Stimulated activated CD4-positive, alpha-beta T cell treated with anti-CD3 and anti-CD28 coated beads, Interleukin-2, amount 100 ng/mL, for 4 hours (primary cell): ENCODE measurements at places on chromosomes 3 and 15.

- DNase-seq = no peak
Observed at GRCh38 chr3:4583416-4583815, 90.3 kb downstream of the ITPR1 start.

DNA sequence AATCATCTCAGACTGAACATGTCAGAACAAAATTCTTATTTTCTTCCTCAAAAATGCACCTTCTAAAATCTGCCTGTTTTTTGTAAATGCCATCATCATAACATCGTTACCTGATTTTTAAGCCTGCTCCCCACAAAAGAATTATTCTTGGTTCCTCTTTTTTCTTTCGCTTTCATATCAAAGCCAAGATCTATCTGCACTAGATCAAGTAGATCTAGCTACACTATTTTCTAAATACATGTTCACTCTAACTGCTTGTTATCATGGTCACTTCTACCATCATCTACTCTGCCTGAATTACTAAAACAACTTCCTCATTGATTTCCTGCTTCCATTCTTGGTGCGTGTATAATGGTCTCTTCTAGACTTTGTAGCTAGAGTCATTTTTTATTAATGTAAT, 217.7 kb downstream of the ARPP21 start:
- no peak for DNase-seq

GRCh38 chr15:59364248-59364647, 8.4 kb downstream of the MYO1E start:
- DNase-seq = no peak

DNA sequence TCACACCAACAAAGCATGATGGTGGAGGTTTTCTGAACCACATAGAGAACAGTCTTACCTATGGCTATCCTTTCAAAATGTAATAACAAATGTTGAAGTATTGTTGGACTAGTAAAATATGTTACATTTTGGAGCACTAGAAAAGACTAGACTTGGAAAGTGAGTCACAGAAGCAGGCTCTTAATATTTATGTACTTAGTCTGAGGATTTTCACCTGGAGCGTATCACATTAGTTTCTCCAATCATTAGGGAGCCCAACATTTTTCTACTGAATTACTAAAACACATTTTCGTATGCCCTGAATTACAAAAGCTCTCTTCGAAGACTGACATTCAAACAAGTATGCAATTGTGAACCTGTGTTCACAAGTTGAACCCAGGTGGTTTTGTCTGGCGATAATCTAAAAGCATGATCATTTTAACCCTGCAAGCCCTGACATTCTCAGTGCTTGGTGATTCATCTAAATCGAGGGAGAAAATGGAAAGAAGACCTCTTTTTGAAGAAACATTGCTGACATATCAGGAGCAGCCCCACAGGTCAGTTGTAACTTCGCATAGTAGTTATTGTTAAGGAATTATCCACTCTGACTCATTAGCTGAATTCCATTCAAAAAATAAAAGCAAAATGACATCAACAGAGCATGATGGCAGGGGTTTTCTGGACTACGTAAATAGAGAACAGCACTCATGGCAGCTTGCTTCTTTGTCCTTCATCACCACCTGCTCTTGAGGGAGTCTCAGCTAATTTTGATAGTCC, 679.8 kb upstream of the NECTIN3 start:
- DNase-seq = no peak

DNA sequence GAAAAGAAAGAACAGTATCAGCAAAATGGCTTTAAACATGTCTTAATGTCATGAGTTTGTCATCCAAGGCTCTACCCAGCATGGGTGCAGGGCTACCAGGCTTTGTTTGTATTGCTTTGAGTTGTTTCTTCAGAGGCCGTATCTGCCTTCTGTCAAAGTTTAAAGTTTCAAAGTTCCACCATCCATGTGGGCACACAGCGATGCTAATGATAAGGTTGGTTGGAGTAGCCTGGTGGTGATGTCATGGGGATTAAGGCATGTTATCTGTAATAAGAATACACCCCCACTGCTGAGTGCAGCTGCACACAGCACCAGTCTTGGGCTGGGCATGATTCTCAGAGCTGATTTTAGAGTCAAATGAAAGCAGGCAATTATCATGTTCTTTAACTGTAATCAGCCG, 72.0 kb upstream of the LRTM1 start:
- DNase-seq = no peak

- no peak for DNase-seq
Observed at GRCh38 chr15:74773731-74774252, 8.1 kb upstream of the CSK start.

DNA sequence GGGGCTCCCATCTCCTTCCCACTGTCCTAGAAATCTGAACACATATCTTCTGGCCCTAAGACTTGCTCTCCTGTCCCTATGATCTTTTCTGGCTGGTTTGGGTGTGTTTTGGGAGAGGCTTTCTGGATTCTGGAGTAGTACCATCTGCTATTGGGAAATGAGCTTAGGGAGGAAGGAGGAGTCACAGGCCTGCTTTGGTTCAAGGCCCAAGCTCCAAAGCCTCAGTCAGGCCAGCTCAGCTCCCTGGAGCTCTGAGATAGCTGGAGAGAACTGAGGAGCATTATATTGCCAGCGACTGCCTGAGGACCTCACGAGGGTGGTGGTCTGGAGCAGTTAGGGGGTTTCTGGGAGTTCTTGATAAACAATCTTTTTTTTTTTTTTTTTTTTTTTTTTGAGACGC, 18.7 kb downstream of the RASGRF1 start:
- no peak for DNase-seq

GRCh38 chr3:101253396-101253795, 67.0 kb downstream of the IMPG2 start:
- DNase-seq = no peak

GRCh38 chr15:80934761-80935221, 54.8 kb downstream of the MESD start:
- DNase-seq = no peak

GRCh38 chr3:51719410-51720025, 12.7 kb downstream of the GRM2 start:
- no peak for DNase-seq

DNA sequence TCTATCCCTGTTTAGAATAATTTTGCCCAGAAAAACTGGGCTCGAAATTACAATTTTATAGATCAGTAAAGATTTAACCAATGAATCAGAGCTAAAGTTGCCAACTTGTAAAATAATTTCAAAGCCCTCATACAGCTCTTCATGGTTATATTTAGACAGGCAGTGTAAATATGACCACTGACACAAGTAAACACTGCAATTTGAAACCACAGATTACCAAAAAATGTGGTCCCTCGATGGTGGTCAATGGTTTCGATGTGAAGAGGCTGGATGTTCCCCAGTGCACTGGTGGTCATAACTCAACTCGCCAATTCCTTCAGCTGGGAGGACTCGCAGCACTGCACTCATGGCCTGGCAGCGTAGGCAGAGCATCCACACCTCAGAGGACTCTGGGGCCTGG, 28.6 kb downstream of the LRTM1 start:
- no peak for DNase-seq

GRCh38 chr3:67109651-67110204, 111.6 kb downstream of the KBTBD8 start:
- no peak for DNase-seq

- no peak for DNase-seq
Observed at GRCh38 chr3:101809178-101810021, 30.4 kb downstream of the NXPE3 start.

GRCh38 chr3:43638594-43639447, 17.0 kb upstream of the ANO10 start:
- no peak for DNase-seq

GRCh38 chr3:45603226-45603625, 8.7 kb downstream of the LIMD1 start:
- no peak for DNase-seq

- DNase-seq = no peak
Observed at GRCh38 chr3:61964566-61964965, 403.2 kb downstream of the PTPRG start.

GRCh38 chr15:52095597-52096262, 16.8 kb downstream of the BCL2L10 start:
- no peak for DNase-seq

- no peak for DNase-seq
Observed at GRCh38 chr3:55453886-55454496, 33.1 kb downstream of the WNT5A start.

DNA sequence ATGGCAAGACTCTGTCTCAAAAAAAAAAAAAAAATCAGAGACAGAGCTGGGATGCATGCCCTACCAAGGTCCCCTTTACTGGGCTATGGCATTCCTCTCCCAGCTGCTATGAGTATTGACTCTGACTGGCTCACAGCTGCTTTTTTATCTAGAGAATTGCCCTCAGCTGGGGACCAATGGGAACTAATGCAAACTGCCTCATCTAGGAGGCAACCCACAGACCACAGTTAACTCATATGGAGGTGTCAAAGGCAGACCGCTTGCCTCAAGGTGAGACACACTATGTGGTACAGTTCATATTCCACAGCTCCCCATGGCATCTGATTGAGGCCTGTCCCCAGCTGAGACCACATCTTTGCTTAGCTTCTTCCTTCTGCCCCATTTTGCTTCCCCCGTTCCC, 183.5 kb upstream of the EOMES start:
- DNase-seq = no peak

DNA sequence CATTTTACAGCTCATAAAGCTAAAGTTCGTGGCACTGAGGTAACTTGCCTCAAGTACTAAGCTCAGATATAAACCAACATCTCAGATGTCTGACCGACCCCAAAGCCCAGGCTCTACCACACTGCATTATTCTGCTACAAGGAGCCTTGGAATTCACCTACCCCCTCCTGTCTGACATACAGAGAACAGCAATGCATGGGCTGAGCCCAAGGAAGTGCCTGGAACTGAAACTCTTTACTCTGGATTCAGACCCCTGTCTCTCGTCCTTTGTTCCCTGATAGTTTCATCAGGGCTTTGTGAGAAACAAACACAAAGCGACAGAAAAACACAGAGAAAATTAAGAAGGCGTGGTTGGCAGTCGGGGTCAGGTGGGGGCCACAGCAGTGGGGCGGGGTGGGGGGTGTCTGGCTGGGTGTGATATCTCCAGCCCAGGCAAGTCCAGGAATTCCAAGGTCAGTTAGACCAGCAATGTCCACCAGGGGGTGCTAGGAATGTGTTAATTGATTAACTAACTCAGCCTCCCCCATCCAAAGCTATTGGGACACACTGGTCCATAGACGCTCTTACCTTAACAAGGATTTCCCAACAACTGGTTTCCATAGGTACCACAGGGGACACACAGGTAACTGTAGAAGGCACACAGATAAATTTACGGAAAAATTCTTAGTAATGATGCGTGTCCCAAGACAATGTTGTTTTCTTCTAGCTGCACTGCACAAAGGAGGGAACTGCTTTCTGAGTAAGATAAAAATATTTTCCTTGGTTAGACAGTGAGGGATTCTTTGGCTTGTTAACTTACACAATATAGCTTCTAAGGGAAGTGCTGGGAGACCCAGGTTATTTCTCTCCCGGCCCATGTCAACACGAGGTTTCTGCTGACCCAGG, 18.8 kb upstream of the SSUH2 start:
- peak; percentile 10 for DNase-seq
